DND-41 (cell line): ENCODE measurements at places on chromosomes 3 and 15.
A peak's percentile ranks its signal among the peaks of the same experiment; 100 is the strongest.

- DNase-seq = no peak
These were observed 18.3 kb downstream of the ANP32A start for GRCh38 chr15:68802373-68802772.

DNA sequence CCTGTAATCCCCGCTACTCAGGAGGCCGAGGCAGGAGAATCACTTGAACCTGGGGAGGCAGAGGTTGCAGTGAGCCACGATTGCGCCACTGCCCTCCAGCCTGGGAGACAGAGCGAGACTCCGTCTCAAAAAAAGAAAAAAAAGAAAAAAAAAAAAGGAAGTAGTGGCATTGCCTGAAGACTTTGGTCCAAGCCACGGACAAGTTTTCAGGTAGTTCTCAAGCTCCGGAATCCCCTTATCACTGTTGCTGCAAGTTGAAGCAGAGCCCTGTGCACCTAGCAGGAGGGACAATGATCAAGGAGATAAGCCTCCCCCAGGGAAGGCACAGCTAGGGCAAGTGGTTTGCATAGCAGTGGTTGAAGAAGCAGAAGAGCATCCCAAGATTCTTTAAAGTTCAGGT is 97.6 kb downstream of the MEX3B start:
- DNase-seq = no peak

DNA sequence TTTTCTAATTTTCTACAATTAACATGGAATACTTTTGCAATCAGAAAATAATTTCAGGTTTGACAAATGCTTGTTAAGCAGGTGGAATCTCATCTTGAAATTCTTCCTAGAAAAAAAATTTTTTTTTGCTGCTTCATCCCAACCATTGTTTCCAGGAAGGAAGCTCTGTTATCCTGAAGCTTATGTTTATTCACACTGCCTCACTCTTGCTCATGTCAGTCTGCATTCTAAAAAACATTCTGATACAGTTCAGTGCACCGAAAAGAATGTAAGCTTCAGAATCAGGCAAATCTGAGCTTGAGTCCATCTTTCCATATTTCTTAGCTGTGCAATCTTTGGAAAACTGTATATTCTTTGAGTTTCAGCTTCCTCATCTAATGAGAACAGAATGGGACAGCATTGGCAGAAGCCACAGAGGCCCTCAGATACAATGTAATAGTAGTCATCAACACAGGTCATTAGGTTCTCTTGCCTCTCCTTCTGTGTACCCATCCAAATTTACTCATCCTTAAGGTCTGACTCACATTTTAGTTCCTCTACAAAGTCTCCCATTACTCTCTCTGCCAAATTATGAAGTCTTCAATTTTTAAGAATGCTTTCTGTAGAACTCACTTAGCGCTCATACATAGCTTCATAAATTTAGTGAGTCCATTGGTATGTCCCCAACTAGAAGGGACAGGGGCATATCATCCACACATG is 881.8 kb upstream of the NR2F2 start:
- no peak for DNase-seq

DNA sequence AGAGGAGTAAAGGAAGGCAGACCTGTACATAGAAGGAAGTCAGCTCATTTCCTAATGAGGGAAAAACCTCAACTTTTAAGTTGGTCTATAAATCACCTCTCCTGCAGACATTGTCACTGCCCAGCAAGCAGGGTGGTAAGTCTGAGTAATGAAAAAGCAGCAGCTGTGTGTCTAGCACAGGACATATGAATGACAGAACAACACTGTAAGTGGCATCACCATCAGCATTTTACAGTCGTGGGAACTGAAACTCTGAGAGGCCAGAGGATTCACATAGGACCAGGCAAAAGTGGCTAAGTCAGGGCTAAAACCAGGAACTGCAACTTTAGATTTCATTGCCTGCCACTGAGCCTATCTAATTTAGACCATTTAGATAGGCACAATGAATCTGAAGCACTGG is 235.6 kb downstream of the CLSTN2 start:
- no peak for DNase-seq

DNA sequence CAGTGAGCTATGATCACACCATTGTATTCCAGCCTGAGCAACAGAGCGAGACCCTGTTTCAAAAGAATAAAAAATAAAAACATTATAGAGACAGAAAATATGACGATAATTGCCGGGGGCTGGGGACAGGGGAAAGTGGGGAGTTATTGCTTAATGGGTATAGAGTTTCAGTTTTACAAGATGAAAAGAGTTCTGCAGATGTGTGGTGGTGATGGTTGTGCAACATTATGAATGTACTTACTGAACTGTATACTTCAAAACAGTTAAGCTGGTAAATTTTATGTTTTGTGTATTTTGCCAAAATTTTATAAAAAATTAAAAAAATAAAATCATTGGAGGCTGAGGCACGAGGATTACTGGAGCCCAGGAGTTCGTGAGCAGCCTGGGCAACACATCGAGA is 24.8 kb upstream of the ZNF774 start:
- no peak for DNase-seq

GRCh38 chr3:43117257-43117656 is 11.4 kb upstream of the POMGNT2 start:
- no peak for DNase-seq

GRCh38 chr15:72781631-72782030 is 1.9 kb downstream of the ADPGK start:
- no peak for DNase-seq

- no peak for DNase-seq
These were observed 166.7 kb downstream of the FRMD5 start for GRCh38 chr15:44028349-44028748.

GRCh38 chr3:101379658-101380376 is 59.4 kb upstream of the IMPG2 start:
- no peak for DNase-seq

DNA sequence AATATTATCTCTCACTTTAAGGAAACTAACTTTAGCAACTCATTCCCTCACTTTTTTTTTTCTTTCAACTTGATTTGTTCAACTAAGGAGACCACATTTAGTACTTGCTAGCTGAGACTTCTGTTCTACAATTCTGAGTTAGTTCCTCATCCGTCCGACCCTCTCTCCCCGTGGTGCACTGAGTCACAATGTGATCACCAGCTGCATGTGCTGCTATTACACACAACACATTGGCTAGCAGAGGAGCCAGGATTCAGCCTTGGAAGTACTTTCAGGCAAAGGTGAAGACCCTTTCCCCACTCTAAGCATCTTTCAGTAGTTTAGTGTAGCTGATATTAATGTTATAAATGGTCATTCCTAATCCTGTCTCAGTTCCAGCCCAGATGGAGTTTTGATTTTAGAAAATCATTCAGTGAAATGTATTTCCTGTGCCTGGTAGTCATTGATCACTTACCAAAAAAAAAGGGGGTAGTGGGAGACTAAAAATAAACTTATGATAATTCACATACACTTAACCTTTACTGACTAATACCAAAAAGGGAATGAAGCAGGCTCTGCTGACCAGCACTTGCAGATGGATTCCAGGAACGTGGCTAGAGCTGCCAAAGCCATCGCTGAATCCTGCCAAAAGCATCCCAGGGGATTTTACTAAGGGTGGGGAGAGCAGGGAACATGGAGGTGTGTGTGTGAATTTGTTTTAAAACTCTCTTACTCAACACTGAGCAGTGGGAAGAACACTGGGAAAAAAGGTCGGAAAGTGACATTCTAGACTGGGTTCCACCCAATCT is 424.8 kb downstream of the LPP start:
- DNase-seq = no peak

DNA sequence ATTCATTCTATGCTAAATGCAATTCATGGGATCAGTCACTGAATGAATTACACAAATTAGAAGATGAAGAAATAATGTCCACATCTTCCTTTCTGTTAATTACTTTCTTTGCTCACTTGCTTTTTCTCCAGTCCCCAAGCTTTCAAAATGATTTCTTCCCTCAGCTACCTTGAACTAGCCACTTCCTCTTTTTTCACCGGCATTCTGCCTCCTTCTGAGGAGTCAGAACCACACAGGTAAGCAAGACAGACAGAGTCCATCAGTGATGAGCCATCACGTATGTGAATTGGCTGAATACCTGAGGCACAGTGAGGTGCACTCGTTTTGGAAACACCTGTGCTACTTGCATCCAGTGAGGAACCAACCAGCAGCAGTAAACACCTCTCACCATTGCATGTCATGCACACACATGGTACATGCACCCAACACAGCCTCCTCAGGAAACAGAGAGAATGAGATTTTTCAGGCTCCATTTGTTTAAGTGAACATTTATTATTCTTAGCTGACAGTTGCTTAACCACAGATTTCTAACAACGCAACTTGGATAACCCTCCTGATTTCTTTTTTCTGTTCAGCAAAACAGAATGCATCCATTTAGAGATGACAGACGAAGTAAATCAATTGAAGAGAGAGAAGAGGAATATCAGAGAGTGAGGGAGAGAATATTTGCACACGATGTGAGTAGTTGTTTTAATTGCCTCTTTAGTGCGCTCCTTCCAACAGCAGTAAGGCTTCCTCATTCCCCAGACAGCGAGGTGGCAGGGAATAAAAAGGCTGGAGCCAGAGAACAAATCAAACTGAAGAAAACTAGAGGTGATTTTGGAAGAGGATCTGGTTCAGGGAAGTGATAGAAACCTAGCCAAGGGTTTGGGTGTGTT is 69.3 kb downstream of the ARPP21 start:
- DNase-seq = no peak

GRCh38 chr3:183300996-183301562 is 48.0 kb downstream of the B3GNT5 start:
- no peak for DNase-seq

DNA sequence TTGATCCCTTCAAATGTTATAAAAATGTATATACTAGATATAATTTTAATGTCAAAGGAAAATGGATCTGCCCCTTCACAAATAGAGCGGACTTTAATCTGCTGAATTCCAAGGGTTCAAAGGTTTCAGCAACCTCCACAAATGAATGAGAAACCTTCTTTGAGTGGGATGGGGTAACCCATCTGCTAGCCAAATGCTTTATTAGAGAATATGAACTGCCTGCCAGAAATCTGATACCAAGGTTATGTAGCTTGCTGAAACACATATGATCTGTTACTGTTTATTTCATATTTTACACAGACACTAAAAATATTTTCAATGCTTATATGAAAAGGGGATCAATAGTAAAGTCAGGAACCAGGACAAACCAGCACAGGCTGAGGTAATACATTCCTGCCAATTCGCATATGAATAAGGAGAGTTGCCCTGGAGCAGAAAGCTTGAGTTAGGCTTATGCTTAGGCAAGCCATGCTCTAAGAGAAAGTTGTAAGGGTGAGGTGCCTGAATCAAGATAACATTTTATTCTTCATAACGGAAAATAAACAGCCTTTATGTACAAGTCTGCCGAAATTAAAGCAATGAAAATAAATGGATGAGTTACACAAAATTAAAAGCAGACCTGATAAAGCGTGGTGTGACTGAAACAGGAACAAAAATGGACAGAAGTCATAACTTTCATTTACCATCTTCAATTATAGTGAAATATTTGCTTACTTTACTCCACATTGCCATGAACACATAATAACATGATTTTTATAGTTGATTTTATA is 26.5 kb downstream of the PLOD2 start:
- no peak for DNase-seq

DNA sequence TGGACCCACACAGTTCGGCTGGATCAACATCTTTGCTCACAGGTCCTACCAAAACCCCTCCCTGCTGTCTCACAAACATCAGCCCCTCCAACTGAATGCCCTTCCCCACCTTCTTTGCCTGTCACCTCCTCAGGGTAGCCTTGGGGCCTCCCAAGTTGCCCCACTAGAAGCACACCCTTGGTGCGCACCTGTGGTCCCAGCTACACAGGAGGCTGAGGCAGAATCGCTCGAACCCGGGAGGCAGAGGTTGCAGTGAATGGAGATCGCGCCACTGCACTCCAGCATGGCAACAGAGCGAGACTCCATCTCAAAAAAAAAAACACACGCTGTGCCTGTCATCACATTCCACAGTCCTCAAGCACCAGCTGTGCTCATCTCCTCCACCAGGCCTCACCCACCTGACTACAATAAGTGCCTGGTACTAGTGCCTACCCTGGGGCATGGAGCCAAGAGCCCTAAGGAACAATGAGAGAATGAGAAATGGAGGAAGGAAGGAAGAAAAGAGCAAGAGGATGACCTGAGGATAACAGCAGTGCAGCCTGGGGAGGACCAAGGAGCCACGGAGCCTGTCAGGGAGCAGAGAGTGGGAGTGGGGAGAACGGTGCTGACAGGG is 26.0 kb downstream of the RPN1 start:
- no peak for DNase-seq

DNA sequence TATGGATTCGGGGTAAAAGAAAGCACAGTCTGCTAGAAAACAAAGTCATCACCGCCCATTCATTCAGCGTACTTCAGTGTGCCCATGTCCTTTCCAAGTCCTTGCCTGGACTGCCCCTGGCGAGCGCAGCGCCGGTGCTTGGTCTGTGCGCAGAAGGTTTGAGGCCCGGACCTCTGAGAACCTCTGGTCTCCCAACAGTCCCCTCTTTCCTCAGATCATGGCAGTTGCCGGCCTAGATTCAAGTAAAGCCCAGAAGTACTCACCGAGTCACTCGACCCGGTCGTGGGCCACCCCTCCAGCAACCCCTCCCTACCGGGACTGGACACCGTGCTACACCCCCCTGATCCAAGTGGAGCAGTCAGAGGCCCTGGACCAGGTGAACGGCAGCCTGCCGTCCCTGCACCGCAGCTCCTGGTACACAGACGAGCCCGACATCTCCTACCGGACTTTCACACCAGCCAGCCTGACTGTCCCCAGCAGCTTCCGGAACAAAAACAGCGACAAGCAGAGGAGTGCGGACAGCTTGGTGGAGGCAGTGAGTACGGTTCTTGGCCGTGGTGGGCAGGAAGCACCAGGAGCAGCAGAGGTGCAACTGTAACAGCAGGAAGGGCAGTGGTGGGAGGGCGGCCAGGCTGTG is 36.3 kb downstream of the CHDH start:
- no peak for DNase-seq

DNA sequence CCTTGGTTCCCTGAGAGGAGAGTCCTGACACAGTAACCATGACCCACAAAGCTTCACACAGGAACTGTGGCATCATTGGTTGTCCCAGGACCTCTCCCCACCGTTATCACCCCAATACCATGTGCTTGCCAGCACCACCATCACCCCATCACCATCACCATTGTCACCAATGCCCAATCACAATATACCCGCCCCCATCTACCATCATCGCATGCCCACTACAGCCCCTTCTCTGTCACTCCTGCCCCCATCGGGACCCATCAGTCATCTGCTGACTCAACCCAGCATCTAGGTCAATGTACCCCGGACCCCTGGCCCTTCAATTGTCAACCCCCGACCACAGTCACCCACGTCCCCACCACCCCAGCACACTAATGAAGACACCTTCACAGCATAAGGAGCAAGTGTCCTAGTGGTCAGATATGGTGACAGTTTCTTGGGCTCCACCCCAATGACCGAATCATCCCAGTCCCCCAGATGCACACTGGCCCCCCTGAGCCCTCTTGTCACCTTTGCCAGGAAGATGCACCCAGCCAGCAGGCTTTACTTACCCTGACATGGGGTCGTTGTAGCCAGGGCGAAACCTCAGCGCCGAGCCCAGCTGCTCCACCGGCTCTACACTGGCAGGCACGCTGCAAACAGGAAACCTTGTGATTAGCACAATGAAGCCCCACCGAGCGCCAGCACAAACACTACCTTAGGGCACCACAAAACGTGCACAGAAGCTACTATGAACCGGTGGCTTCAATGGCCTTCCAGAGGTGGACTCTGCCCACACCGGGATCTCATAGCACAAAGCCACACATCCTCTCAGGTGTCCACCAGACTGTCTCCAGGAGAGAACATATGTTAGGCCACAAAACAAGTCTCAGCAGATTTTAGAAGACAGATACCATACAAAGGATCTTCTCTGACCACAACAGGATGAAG is 25.1 kb downstream of the SHISA5 start:
- peak; percentile 82 for DNase-seq
